ENCODE measurements at places on chromosomes 1 and 21.

GRCh38 chr1:44505210-44505993 is 100.3 kb downstream of the RNF220 start:
- no peak for DNase-seq

GRCh38 chr1:11918799-11919519 is 7.3 kb downstream of the KIAA2013 start:
- no peak for DNase-seq

- DNase-seq: peak; percentile 84
Measured at GRCh38 chr21:45592208-45592619, 50.0 kb upstream of the SLC19A1 start.

- no peak for DNase-seq
Measured at GRCh38 chr1:41709331-41709730, 209.4 kb downstream of the HIVEP3 start.

GRCh38 chr1:91736715-91737615 is 149.0 kb downstream of the TGFBR3 start:
- no peak for DNase-seq

DNA sequence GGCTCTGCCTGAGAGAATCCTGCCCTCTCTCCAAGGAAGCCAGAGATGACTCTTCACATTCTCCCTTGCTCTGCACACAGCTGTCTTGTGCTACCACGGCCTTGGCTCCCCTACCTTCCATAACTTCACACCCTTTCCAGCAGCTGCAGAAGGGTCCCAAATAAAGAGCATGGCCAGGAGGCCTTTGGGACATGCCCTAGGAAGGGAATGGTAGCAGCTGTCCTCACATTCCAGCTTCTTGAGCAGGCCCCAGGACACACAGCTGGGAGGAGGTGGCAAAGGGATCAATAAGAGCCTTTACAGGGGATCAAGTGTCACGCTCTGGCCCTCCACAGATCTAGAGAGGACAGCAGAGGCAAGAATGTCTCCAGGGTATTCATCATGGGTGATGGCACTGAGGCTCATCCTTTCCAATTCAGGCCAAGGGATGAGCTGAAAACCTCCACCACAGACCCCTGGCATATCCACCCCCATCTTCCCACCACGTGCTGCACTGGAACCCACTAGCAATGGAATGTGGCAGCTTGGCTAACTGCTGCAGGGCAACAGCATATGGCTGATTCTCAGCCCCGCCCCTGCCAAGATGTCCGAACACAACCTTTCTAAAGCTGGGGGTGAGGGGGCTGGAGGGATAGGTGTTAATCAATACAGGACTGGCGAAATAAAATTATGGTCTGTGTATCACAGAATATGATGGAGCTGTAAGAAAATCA is 17.8 kb upstream of the RAB29 start:
- DNase-seq: no peak

- DNase-seq: no peak
Measured at GRCh38 chr1:54323921-54324250, 82.3 kb downstream of the SSBP3 start.

- no peak for DNase-seq
Measured at GRCh38 chr1:167516404-167517388, 1.6 kb downstream of the CD247 start.

DNA sequence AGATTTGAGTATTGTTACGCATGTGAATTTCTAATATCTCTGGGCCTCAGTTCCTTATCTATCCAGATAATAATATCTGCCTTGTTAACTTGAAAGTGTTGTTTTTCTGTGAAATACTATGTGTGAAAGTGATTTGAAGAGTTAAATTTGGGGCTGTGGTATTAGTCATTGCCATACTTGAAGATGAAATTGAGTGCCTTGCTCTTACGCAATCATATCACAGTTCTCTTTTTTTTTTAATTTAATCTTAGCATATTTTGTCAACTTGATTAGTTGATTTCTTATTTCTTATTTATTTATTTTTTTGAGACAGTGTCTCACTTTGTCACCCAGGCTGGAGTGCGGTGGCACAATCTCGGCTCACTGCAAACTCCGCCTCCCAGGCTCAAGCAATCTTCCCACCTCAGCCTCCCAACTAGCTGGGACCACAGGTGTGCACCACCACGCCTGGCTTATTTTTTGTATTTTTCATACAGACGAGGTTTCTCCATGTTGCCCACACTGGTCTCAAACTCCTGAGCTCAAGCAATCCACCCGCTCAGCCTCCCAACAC is 31.0 kb downstream of the AGO4 start:
- no peak for DNase-seq

All from stimulated activated CD4-positive, alpha-beta T cell treated with anti-CD3 and anti-CD28 coated beads, Interleukin-2, amount 100 ng/mL, for 4 hours (primary cell).